ENCODE measurements at places on chromosomes 16 and 17.

- DNase-seq: no peak
Observed at GRCh38 chr17:41223821-41224220, 2.6 kb upstream of the KRTAP9-2 start.

GRCh38 chr17:3695723-3696411 is at the start of gene P2RX5:
TSS of gene P2RX5 (minus strand) at chr17:3696155. CDS start at chr17:3696005, 150 bp downstream.
- DNase-seq: no peak

DNA sequence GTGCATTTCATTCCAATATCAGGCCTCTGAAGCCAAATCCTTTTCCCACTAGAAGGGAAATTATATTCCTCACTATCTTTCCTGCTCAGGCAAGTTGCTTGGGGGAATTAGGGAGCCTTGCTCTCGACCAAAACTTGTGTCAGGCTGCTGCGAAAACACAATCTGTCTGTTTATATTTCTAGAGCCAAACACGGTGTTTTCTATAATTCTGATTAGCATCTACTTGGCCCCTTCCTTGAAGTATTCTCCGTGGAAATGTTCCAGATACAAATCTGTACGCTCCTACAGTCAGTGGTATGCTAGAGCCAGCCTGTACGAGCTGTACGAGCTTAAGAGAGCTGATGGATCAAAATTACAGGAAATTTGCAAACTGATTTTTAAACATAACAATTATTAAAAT is 299.3 kb upstream of the SALL1 start:
- DNase-seq: no peak

DNA sequence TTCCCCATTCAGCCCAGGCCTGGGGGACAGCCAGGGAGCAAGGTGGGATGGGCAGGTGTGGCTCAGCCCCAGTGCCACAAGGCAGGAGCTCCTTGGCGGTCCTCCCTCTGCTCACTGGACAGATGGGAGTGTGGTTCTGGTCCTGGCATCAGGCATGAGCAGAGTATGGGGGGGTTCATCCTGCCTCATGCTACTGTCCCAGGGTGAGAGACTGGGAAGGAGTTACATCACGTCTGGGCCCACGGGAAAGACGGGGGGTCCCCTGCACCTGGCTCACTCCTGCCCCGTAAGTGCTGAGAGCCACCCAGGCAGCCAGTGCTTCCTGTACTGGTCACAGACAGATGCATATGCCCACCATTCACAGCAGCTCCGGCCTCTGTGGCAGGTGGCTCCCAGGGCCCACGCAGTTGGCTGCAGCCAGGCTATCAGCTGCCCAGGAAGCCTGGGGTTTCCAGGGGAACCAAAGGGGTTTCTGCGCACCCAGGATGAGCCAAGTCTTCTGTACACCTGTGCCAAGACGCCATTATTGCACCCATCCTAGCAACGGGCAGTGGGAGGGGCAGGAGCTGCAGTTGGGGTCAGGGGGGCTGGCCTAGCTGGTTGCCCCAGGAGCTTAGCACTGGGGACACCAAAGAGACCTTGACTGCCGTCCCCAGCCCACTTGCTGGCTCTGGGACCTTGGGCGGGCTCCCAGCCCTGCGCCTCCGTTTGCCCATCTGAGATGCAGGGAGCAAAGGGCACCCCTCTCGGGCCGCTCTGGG is 1.9 kb downstream of the BAIAP3 start:
- no peak for DNase-seq

Measured in H4 (cell line).